ENCODE measurements at places on chromosomes 2 and 18.

DNA sequence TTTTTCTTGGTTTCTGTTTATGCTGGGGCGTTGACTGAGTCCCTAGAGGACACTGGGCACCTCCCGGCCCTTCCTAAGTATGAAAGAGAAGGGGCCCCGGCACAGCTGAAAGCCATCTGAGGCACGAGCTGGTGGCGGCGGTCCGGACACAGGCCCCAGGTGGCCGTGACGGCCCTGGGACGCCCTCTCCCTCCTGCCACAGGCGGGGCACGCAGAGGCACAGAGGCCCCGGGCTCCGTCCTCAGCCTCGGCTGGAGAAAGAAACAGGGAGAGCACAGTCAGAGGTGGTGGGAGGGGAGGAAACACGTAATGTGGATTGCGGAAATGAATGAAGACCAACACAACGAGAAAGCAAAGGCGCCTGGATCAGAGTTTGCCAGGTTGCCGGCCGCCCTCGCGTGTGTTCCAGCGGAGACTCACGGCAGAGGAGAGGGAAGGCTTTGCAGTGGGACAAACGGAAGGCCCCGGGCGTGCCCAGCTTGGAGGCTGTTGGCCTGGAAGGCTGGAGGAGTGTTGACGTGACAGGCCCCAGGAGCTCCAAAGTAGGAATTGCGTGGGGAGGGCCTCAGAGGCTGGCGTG, 119.1 kb downstream of the PTGR3 start:
- no peak for DNase-seq

- DNase-seq: no peak
Measured at GRCh38 chr2:109171444-109172334, 42.7 kb downstream of the SH3RF3 start.

- DNase-seq: no peak
Measured at GRCh38 chr2:161651547-161651946, 27.3 kb downstream of the SLC4A10 start.

DNA sequence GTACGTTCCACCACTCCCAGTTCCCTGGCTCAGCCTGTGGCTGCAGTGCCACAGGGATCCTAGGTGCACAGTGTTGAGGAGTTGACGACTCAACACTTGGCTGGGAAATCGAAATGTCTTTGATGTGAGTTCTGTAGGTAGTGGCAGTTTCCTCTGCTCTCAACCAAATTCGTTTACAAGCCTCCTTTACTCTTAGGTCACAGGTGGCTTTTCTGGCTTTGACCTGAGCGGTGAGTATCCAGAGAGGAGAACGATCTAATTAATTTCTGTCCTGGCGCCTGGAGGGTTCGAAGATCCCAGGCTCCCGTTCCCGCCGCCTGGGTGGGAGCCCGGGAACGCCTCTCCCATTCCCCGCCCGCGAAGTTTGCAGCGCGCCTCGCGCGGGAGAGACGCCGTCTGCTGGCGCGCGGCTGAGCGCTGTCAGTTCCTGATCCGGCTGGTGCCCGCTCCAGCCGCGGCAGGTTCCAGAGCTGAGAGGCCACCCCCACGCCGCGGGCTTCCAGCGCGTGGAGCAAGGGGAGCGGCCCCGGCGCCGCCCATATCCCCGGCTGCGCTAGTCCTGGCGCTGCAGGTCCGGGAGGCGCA, at the start of gene LAMA3:
Gene LAMA3 (plus strand): TSS at position 423 of the 585 bp plus-strand sequence. CDS start 231 bp downstream, outside the sequence.
- DNase-seq: peak; percentile 26

DNA sequence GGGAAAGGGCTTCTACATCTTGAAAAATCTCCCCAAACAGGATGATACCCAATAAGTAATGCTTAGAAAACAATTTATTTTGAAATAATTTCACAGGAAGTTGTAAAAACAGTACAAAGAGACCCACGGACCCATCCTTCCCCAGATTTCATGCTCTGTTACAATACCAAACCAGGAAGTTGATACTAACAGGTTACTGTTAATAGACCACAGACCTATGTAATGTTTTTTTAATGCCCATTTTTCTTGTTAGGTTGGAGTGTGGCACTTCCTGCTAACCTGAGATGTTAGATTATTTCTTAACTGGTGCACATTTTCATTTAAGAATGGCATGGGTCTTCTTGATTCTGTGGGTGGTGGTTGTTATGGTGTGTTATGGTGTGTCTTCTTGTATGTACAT, 21.4 kb upstream of the MGAT5 start:
- DNase-seq: no peak

DNA sequence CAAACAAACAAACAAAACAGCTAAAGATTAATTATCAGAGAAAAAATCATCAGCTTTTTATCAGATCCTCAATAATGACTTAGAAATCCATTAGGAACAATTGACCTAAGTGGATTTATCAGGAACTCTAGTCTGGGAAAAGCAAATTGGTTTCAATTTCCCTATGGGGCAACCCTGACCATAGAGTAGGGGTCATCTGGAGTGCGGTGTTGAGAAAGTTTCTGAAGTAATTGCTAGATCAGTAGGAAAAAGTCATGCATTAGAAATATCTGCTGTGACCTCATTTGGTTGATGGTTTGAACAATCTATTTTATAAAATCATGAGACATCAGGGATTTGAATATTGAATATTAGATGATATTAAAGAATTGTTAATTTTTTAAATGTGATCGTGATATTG, 507.9 kb downstream of the TXNL1 start:
- no peak for DNase-seq

- DNase-seq: no peak
Measured at GRCh38 chr2:178807227-178808008, at the start of gene TTN. TSS of gene TTN (minus strand) at chr2:178807423. CDS start at chr2:178804642, 2,781 bp downstream.

- DNase-seq: no peak
Measured at GRCh38 chr2:129233751-129234406, 745.6 kb upstream of the RAB6C start.

- no peak for DNase-seq
Measured at GRCh38 chr2:168430431-168430830, 25.6 kb upstream of the CERS6 start.

Data from CD4-positive, alpha-beta T cell treated with Interferon alpha-2 for 1 hour (primary cell).